Stimulated activated naive CD4-positive, alpha-beta T cell treated with Interleukin-2 at 50 U/mL for 16 hours (primary cell): ENCODE measurements at places on chromosomes 2 and 18.

DNA sequence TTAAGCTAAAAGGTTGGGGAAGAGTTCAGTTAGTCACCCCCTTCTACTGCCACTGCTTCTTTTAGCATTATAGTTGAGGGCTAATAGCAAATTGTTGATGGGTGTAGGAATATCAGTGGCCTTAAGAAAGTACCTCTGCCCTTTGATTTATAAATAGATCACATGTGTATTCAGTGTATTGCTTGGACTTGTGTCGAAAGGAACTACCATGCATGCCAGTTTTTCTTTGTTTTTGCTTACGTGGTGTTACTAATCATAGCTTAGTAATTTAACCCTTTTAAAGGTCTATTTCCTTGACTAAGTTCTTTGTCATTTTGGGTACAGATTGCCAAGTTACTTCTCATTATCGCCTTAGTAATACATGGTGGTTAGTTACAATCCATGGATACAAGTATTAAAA lies 85.6 kb downstream of the MIB1 start:
- DNase-seq = no peak

DNA sequence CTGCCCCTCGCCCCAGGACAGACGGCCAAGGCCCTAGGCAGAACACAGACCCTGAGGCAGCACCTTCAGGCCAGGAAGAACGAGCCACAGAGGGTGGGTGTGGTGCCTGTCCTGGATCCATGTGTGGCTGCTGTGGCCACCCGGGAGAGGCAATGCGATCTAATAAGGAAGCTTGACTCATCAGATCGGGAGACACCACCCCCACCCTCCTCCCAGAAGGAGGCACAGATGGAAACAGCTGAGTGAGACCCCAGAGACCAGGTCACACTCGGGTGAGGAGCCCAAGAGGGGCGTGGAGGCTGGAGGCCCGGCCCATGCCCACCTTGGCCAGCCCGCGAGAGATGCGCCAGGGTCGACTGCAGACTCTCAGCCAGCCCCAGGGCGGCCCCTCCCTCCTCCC lies 20.3 kb downstream of the KCNG2 start:
- no peak for DNase-seq

DNA sequence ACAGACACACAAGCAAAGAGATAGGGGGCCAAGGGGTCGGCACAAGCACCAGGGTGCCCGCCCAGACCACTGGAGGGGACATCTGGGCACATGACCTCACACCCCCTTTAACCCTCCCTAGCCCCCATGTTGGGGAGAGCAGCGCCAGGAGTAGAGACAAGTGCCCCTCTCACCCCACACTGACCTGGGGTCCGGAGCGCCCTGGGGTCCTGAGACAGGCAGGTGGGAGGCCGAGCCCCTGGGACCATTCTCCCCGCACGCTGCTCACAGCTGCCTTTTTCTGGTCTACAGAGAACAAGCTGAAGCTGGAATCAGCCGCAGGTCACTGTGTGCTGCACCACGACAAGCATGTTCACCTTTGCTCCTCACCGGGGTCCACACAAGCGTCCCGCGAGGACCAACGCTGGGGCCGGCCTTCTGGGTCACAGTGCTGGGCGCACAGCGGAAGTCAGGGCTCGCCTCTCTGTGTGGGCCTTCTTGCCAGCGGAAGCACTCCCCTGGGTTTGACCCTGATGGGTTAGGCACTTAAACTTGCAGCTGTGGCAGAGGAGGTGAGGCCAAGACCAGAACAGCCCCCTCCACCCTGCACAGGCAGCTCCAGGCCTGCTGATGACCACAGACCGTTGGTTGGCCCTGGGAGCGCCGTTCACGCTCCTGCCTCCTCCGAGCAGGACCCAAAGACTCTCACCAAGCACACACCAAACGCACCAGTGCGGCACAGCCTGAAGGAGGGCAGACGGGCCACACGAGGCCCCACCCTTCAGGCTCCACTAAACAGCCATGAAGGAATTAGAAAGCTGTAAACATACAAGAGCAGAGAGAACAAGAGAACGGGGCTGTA lies 275.3 kb downstream of the EIPR1 start:
- no peak for DNase-seq

DNA sequence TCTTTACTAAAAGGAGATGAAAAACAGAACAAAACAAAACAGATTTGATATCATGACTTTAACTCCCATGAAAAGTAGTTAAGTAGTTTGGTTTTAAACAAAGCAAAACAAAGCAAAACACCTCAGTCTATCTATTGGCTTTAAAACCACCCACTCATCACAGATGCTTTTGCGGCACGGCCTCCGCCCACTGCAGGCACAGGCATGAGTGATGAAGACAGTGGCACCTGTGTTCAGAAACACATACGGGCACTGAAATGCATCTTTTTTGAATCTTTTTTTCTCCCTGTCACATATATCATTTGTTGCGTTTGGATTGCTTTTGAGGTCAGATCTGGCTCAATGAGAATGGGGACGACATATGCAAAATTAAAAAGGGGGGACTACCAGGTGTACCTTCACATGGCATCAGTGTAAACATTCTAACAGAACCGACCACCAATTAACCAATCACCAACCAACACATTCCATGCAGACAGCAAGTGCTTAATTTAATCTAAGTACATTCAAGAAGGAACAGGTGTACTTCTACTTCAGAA lies 147.4 kb upstream of the REV1 start:
- DNase-seq = no peak

DNA sequence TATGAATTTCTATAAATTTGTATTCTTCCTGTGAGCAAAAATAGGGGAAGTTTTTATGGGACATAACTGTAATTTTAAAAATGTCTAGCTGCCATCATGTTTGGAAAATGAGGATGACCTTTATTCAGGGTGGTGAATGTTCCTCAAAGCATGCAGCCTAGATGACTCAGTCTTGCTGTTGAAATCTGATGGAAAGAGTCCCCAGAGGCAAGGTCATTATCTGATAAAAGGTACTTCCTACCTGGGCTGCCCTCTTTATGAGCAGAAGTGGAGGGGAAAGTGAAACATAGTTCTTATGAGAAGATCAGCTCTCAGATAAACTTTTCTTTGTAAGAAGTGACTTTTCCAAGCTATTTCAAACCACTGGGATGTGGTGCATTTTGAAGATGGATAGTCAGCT lies 1144.7 kb upstream of the PIK3C3 start:
- DNase-seq = no peak

GRCh38 chr2:27255187-27255586 lies 7.7 kb downstream of the SLC30A3 start:
- DNase-seq = no peak

DNA sequence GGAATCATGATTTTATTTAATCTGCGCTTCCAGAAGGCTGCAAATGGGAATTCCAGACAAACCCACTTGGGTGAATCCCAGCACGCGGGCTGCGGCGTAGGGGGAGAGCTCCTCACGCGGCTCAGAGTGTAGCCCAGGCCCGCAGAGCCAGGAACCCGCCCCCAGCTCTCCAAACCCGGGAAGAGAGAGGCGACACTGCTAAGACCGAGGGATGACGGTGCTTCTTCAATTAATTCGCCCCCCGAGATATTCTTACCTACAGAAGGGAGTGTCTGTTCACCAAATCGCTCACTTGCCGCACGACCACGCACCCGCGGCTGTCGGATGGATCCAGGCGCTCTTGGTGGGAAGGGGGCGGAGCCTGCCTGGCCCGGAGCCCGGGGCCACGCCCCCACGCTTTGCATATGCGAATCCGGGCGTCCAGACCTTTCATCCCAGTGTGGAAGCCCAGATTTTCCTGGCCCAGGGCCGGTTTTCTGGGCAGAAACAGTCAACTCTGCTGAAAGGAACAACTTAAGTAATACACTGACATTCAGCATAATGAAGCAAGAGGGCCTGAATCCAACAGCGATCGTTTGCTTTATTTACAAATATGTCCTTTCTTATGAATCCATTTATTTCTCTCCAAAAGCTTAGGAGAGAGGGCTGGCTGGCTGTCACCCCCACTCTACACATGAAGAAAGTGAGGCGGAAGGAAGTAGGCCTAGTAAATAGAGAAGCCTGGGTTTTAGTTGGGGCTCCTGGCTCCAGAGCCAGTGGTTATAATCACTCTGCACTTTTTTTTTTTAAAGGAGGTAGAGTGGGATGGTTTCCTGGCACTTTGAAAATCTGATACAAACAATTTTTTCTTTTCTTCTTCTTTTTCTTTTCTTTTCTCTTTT lies at the start of gene SLC19A3:
TSS of gene SLC19A3 (minus strand) at position 342 of the 881 bp plus-strand sequence. CDS start 15,710 bp downstream, outside the sequence.
- DNase-seq = no peak

GRCh38 chr18:42604820-42605219 lies 510.7 kb downstream of the RIT2 start:
- no peak for DNase-seq

DNA sequence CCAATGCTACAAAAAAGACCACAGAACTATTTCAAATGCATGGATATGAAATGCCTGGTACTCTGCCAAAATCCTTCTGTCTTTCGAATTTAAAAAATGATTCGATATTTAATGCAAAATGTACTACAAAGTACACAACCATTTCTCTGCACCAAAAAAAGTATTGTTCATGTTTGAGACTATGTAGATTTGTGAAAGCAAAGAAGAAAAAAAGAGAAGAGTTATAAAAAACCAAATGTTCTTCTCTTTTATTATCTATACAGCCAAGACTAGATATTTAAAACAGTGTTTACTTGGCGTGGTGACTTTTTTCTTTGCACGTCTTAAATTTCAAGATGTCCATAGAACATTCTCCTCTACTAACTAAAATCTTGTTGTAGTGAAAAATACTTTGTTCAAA lies 89.2 kb downstream of the DTNA start:
- no peak for DNase-seq

DNA sequence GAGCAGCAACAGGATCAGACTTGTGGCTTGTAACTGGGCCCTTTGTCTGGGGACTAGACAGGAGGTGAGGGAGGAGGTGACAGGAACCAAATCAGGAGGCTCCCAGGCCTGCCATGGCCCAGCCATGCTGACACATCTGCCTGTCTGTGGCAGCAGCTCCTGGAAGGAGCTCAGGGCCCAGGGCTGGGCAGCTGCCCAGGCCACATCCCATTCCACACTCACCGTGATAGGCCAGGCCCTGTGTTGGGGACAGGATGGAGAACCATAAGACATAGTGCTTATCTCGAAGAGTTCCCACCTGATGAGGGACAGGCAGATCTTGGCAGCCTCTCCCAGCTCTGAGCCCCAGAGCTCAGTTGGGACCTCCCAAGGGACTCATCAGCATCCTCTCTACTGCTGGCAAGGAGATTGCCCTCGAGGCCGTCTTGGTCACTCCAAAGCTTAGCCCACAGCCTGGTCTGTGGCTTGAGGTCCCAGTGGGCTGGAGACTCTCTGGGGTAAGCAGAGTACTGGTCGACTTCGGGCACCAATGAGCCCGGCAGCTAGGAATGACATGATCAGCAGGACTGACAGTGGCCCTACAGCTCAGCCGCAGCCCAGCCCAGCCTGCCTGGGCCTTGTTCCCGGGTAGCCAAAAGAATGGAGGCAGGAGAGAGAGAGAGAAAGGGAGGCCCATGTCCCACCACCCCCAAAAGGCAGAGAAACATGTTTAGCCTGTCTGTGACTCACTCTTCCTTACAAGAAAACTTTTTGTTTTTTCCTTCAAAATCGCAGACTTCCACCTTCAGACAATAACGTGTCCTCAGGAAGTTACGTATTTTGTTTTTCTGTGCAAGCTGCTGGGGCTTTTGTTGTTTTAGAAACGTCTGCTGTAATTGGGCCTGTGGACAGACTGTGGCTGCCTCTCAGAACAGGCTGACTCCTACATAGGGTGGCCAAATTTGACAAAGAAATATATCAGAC lies 82.1 kb downstream of the HS1BP3 start:
- no peak for DNase-seq

DNA sequence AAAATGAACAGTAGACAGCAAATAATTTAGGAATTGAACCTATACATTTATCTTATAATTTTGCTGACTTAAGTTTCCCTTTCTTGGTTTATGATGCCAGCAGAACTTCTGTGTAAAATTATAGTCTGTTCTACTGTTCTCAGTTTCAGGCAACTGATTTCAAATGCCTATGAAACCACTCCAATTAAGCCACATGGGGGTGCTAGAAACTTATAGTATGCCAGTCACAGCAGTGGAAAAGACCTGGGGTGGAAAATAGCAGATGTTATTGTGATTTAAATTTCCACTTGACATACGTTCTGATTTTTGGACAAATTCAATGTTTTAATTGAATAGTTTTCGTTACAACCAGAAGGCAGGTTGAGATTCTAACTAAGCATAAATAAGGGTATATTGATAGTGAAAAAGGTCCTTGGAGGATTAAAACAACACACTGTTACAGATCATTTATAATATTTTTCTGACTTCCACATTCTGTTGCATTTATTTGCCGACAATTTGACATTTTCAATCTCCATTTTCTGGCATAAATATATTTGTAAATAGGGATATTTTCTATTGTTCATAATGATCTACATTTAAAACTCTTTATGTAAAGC lies 61.4 kb downstream of the CPS1 start:
- DNase-seq = no peak

DNA sequence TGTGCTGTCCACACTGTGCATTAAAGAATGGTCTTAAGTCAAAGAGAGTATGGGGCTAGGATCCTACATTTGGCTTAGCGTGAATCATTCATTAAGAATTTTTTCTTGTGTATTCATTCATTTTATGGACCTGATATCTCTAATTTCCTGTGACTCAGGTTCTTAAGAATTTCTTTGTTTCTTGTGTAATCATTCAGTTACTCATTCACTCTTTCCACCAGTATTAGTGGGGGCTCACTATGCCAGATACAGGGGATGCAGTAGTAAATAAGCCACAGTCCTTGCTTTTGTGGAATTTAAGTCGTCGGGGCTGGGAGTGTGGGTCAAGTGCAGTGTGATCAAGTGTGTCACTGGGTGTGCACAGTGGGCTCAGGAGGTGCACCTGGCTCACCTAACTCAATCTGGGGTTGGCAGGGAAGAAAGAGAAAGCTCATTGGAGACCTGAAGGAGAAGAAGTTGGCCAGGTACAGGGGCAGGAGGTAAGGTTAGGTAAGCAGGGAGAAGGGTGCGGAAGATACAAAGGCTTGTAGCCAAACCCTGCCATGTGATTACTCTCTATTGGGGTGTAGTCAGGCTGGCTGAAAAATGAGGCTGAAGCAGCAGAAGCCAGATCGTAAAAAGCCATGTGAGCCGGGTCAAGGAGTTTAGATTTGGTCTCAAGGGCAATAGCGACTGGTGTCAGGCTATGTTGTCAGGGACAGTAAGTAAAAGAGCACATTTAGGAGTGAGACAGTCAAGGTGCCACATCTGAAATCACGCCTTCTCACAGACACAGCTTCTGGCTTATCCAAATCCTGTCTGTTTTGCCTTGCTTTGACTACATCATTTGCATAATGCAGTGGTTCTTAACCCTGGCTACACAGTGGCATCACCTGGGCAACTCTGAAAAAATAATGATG lies 67.2 kb downstream of the KCTD1 start:
- DNase-seq = no peak

GRCh38 chr2:127844973-127845372 lies 13.0 kb downstream of the POLR2D start:
- DNase-seq = no peak

GRCh38 chr18:52948868-52949444 lies 609.0 kb downstream of the DCC start:
- no peak for DNase-seq

- DNase-seq = no peak
Observed at GRCh38 chr2:127392828-127393578, 5.2 kb upstream of the MAP3K2 start.

GRCh38 chr2:172597176-172597842 lies 41.4 kb downstream of the PDK1 start:
- DNase-seq = no peak

GRCh38 chr2:240959941-240960308 lies 38.5 kb upstream of the SNED1 start:
- no peak for DNase-seq

GRCh38 chr2:289362-290089 lies 1.6 kb upstream of the ALKAL2 start:
- no peak for DNase-seq

GRCh38 chr2:85607268-85608215 lies 4.3 kb downstream of the C2orf68 start:
- no peak for DNase-seq
